ENCODE measurements at places on chromosomes 6 and 20. TPM values are rescaled to one million over a fixed set of nuclear protein-coding genes. Genes with fewer than 3 reads are reported as not detected.

- DNase-seq, result peak; percentile 56
Measured at GRCh38 chr6:31821301-31822035, 6.1 kb upstream of the HSPA1B start.

DNA sequence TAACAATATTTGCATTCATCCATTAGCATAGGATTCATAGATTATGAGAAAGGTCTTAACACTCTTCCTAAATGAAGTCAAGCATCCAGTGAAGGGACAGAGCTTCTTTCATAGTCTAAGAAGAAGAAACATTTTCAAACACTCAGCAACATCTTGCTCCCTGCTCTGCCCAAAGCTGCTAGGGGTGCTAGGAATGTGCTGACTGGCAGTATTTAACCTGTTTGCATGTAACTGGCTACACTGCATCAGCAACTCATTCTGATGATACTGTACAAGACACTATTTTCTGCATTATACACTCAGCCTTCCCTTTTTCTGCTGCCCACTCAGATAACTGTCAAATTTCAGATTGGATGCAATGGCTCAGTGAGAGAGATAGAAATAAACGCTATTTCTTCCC lies 495.1 kb upstream of the ARID1B start:
- no peak for DNase-seq

GRCh38 chr6:156269751-156270369 lies 507.3 kb upstream of the ARID1B start:
- no peak for DNase-seq

GRCh38 chr6:44850312-44850711 lies 462.8 kb downstream of the CDC5L start:
- no peak for DNase-seq

KIF25 gene
- not detected for total RNA-seq

MARCKS gene
- 0.81 TPM for total RNA-seq

TTLL9 gene
- 0.54 TPM for total RNA-seq

DNA sequence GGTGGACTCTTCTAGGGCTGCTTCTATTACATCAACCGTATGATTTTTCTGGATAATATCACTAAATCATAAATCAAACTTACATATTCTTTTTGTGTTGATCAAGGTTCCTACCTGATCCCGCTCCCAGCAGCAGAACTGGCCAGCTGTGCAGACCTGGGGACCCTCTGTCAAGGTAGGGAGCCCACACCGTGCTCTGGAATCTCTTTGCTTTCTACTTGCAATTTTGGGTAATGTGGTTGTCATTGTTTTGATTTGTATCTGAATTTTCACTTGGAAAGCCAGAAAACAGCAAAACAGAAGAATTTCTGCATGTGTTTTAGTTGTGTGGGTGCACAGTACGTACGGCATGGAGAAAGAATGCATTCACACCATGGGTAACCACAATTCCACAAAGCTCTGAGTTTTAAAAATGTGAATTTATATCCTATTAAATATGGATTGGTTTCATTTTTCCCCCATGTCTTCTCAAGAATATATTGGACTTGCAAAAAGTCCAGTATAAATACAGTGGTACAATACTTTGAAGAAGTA lies 80.1 kb downstream of the ADGRG6 start:
- DNase-seq, result no peak

CYB5R4 gene
- total RNA-seq, result 5.9 TPM

DNA sequence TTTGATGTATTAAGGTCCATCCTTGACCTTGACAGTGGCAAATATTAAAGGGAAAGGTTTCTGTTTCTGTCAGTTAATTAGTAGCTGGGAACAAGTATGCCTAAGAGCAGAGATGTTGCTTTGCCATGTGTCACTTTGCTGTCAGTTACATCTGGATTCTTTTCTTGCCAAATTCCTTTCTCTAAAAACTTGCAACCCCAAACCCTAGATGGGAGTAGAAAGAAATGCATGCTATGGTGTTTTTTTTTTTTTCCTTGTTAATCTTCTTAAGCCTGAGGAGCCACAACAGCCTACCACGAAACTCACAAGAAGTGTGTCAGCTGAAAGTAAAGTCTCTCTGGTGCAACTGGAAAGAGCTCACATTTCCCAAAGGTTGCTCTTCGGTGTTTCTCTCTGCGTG lies 18.0 kb upstream of the CLDN20 start:
- no peak for DNase-seq

GRCh38 chr6:3296537-3296936 lies 37.8 kb downstream of the PSMG4 start:
- DNase-seq, result no peak

DNA sequence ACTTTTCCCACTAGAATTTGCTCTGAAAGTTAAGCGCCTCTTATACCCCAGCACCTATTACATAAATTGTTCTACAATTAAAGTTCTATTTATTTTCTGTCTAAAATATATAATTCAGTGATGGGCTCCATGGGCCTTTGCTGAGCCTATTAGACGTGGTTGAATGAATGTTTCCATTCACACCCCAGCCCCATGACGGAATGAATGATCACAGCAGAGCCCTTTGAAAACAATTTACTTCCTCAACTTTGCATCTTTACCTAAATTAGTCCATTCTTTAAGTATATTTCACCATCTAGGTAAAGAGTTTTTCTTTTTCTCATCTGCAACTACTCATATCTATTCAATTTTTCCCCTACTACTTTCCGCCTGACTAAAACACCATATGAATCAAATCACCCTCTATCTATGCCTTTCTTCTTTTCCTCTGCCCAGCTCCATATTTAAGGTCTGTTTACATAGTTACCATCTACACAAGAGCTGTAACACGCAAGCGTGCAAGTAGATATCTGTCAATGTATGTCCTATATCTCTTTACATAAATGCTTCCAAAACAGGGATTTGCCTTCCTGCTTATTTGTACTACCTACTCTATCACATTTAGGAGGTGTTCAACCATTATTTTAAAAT lies 69.7 kb downstream of the ECT2L start:
- no peak for DNase-seq

TP53INP2 gene
- total RNA-seq, result 3.5 TPM

DNA sequence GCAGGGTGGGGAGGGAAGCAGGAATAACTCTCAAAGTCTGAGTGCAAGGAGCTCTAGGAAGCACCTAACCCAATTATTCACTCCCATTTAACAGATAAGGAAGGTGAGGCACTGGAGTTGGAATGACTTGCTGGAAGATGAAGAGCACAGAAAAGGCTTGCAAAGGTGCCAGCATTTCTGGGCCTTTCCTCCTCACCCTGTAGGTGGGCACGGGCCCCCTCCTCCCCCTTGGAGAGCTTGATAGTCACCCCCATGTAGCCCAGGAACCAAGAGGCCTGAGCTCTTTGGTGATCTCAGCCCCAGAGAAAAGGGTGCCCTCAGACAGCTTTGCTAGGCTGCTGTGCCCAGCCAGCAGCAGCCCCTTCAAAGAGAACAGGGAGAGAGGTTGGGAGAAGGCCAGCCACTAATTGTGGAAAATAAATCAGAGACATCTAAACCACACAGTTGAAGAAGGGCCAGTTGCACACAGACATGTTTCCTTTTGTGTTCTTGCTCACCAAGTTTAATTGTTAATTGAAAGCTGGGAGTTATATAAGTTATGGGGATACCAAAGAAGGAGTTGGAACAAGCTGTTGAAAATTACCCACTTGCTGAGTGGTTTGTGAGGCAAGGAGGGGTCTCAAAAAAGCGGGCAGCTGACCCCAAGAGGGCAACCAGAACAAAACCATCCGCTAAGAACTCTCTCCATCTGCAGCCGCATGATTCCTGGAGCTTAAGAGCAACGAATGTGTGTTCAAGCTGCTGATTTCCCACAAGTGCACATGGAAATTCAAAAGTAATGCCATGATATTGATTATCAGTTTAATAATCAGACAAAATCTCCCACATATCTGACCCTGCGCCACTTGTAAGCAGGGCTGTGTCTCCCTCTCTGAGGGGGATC lies 77.0 kb downstream of the MRPL14 start:
- no peak for DNase-seq

- DNase-seq, result no peak
Measured at GRCh38 chr6:11766043-11766442, 12.6 kb downstream of the ADTRP start.

SPDEF gene
- total RNA-seq, result under 0.01 TPM

DNA sequence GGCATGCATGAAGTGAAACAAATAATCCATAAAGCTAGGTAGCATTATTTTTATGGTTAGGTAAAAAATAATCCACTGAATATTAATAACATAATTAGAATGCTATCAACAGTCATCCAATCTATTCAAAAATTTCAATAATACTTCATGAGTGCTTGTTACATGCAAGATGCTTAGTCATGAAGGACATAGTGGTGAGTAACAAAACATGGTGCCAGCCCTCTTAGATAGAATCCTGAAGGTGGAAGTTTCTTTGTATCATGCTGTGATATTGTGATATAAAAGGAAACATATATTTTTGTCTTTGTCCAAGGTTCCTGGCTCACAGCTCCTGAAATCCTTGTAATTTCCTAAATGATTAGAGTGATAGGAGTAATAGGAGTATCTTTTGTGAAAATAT lies 14.9 kb downstream of the RCAN2 start:
- DNase-seq, result no peak

- DNase-seq, result no peak
Measured at GRCh38 chr6:36297511-36297910, 27.7 kb downstream of the PNPLA1 start.

GRCh38 chr20:51221791-51222408 lies 199.0 kb upstream of the KCNG1 start:
- DNase-seq, result no peak

POU5F1 gene
- total RNA-seq, result not detected

- no peak for DNase-seq
Measured at GRCh38 chr6:35014786-35015185, 125.7 kb downstream of the ANKS1A start.

AVP gene
- total RNA-seq, result 81.3 TPM

- no peak for DNase-seq
Measured at GRCh38 chr6:119739769-119740168, 390.2 kb upstream of the MAN1A1 start.

GRCh38 chr20:44701858-44702256 lies 13.3 kb upstream of the CCN5 start:
- DNase-seq, result no peak

PM20D2 gene
- total RNA-seq, result 14.5 TPM

ME1 gene
- under 0.01 TPM for total RNA-seq

- no peak for DNase-seq
Measured at GRCh38 chr20:60034231-60035110, 76.2 kb downstream of the CDH26 start.

DNA sequence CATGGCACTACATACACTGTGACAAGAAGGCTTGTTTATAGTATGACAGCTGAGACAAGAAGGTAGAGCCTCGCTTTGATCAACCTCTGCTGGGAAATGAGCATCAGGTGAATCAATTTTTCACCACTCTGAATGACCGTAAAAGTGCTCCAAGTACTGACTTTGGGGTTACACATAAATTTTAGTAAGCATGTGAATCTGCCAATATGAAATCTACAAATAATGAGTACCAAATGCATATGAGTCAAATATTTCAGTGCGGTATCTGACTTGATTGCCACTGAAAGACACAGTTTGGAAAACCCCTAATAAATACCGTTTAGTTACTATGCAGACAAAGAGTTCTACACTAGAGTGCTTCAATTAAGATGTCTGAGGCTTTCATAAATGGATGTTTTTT lies 77.8 kb downstream of the ATG5 start:
- no peak for DNase-seq

C6orf163 gene
- 0.81 TPM for total RNA-seq

C6orf15 gene
- not detected for total RNA-seq

GRCh38 chr6:106212576-106212975 lies 113.0 kb downstream of the ATG5 start:
- no peak for DNase-seq

Measured in hematopoietic multipotent progenitor cell (in vitro differentiated cells).